ENCODE measurements at places on chromosomes 3 and 15.
A peak's percentile ranks its signal among the peaks of the same experiment; 100 is the strongest.

DNA sequence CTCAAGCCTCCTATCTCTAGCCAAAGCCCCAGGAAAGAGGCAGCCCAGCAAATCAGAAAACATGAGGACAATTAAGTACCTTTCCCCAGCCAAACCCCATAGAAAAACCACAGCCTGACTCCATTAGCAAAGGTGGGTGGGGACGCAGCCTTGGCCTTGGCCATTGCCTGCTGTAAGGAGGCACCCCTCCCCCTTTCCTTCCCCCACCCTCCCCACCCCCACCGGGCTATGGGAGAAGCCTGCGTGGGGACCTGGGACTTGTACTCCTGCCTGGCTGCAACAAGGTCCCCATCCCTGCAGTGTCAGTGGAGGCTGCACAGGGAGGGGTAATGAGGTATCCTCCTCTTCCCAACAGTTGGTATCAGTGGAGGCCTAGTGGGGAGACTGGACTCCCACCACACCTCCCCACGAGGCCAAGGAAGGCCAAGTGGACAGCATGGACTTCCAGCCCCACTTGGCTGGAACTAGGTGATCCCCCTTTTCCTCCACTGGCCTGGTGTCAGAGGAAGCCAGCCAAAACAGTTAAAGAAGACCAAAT, 20.5 kb downstream of the PRR23E start:
- no peak for DNase-seq

- DNase-seq: no peak
These were observed 17.8 kb downstream of the LRIG1 start for GRCh38 chr3:66483006-66483405.

- DNase-seq: peak; percentile 33
These were observed 57.5 kb downstream of the CACNA2D2 start for GRCh38 chr3:50445919-50446318.

DNA sequence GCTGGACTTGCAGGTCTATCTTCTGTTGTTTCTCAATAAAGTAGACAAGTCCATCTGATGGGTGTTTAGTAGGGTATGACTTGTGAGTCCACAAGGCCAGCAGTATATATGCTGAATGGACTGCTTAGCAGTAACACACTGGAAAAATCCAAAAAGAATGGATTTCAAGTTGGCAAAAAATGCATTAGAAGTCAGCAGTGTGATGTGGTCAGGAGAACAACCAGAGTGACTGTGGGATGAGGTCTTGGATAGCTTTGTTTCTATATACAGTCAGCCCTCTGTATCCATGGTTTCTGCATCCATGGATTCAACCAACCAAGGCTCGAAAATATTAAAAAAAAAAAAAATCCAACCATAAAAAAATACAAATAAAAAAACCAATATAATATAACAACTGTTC, 55.8 kb downstream of the LPP start:
- no peak for DNase-seq

- DNase-seq: no peak
These were observed 98.6 kb downstream of the ZIC1 start for GRCh38 chr3:147507638-147508286.

- no peak for DNase-seq
These were observed 87.6 kb downstream of the NEK11 start for GRCh38 chr3:131114256-131114655.

DNA sequence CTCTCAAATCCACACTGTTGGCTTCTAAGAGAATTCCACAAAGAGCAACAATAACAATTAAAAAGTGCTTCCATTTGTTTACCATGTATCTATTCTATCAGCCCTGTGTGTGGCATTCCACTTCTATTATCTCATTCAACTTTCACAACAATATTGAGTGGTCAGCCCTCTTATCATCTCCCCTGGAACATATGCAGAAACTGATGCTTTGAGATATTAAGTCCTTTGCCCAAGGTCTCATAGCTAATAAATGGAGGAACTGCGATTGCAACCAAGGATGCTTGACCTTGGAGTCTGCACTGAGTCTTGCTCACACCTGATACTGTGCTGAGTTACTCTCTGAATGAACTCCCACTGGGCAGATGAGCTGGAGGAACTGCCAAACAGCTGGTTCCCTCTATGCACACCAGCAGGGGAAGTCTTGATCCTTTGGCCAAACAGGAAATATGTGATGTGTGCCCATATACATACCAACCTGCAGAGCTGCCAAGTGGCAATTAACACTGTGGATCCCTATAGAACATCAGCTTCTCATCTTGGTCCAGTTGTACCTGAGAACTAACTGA, 144.7 kb upstream of the WNT5A start:
- DNase-seq: no peak

All from NCI-H2081 treated with DMSO at 0.1 percent for 48 hours (cell line).